NCI-H2107 (cell line): ENCODE measurements at places on chromosomes 2 and 18.

DNA sequence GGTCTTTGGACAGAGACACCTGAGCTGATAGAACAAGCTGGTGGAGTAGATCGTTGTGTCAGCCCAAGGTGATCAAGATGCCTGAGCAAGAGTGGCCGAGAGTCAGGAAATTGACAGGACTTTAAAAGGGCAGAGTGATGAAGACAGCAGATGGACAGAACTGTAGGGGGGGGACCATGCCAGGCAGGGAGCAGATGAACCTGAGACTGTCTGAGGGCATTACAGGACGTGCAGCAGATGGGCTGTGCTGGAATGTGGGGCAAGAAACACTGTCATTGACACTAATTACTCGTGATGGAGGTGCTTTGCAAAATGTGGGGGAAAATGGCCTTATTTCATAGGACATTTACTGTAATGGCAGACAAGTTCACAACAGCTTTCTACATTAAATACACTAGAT, 225.0 kb downstream of the THSD7B start:
- DNase-seq, result no peak

DNA sequence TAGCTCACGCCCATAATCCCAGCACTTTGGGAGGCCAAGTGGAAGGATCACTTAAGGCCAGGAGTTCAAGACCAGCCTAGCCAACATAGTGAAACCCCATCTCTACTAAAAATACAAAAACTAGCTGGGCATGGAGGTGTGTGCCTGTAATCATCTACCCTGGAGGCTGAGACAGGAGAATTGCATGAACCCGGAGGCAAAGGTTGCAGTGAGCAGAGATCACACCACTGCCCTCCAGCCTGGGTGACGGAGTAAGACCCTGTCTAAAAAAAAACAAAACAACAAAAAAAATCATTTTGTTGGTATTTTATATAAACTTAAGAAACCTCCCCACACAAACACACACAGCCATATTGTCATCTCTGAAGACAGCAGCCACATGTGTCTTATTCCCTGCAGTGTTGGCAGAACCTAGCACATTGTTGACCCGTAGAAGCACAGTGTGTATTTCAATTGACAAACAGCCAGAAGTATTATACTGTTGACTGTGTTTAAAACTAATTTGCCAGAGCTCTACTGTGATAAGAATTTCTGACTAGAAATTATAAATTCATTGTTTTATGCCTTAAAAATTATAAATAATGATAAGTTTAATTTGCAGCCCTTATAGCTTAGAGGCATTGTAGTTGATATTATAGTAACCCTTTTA, 68.1 kb downstream of the DNAJC10 start:
- no peak for DNase-seq

- DNase-seq, result no peak
Observed at GRCh38 chr2:132479155-132479554, 62.5 kb downstream of the GPR39 start.

DNA sequence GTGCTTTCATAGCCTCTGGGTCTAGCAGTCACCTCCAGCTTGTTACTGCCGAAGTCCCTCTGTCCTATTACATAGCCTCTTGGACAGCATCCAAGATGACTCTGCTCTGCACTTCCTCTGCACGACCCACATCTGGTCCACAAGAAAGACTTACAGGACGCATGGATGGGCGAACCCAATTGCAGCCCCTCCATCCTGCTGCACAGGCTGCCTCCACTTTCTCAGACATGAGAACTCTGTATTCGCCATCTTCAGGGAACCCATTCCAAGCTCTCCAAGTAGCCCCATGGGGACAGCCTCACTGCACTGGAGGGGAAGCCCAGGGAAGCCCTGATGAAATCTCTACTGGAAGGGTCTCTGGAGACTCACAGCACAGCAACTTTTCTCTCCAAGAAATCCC, 172.1 kb downstream of the GFPT1 start:
- no peak for DNase-seq

DNA sequence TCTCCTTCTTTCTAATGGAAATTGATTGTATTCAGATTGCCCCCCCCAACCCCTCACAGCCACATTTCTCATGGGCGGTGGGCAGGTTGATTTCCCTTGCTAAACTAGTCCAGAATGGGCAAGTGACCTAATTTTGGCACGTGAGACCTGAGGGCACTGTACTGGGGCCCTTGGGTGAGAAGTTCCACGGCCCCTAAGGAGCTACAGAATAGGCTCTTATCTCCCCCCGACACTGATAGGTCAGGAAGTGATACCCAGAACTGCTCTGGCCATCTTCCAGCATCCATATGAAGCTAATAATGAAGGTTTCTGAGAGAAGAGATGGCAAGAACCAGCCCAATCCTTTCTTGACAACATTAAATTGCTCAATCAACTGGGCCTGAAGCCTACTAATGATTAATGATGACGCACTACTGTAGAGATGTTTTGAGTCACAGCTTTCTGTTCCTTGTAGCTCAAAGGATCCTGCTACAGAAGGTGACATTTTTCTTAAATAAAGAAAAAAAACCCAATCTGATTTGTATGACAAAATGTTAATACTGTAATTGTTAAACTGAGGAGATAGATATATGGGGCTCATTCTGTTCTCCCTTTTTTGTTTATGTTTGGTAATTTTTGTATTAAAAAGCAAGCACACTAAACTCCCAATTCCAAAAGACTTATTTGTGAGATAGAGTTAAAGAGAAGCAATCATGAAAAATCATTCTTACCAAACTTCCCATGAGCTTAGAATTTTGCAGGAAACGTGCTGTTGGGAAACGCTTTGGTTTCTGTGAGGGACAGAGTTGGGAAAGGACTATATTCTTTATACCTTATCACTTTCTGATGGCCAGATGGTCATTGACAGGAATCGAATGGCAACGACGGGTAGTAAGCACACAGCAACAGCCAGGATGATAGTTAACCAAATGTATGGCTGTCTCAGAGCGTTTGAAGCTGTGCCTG, 28.2 kb upstream of the NARS1 start:
- no peak for DNase-seq

DNA sequence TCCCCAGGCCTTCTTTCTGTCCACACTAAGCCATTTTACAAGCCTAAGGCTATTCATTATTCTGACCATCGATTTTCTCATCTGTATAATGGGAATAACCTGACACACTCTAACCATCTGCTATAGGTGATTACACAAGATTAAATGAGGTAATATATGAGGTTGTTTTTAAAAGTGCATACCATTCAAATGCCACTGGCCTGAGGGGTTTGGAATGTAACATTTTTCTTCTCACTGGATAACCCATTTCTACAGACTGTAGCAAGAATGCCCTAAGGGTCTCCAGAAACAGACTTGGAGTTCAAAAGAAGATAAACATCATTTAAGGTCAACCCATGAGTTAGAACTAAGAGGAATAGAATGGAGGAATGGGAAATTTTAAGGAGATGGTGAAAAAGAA, 111.7 kb upstream of the SETBP1 start:
- DNase-seq, result no peak

DNA sequence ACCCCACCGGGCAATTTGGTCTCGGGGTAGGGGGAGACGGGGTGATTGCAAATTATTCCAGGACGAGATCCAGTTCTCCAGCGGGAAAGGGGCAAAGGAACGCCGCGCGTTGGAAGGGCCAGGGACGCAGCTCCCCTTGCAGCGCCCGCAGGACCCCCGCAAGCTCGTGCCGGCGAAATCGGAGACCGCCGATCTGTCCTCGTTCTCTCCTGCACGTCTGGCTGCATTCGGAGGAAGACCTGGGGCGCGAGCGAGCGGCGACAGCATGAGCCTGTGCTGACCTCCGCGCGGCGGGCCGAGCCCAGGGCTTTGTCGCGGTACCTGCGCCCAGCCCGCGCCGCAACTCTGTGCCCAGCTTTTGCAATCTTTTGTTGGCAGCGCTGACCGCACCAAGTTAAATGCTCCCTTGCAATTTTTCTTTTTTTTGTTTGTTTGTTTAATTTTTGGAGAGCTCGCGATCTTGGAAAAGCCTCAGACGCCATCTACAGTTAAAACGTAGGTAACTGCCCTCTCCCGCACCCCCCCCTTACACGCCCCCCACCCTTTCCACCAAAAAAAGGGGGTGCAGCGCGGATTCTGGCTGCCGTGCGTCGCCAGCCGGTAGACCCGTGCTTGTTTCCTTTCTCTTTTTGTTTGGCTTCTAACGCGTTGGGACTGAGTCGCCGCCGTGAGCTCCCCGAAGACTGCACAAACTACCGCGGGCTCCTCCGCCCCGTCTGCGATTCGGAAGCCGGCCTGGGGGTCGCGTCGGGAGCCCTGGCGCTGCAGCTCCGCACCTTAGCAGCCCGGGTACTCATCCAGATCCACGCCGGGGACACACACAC, 667 bp downstream of the TRIB2 start:
- DNase-seq, result no peak

DNA sequence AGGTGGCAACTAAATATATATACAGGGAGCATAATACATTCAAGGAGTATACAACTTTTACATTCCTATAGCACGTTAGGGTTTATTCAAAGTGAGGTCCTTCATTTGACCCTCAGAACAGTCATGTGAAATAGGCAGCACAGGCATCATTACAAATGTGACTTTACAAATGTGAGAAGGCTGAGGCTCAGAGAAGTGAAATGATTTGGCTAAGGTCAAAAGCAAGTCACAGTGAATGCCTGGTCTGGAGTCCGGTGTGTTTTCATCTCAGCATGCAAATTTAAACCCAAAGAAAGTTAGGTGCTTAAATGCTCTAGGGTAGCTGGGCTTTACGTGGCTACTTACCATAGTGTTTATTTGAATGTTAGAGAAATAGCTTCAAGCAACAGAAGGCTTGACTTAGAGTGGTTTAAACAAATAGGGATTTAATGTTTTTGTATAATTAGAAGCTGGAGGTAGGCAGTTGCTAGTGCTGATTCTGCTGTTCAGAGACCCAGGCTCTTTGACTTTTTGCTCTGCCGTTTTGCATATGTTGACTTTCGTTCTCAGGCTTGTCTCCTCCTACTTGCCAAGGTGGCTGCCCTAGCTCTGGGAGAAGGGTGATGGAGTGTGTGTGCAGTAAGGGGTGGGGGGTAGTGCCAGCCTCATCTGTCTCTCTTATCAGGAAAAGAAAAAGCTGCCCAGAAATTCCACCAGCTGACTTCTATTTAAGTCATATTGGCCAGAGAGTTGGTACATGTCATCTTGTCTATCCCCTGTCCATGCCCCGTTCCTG, 89.2 kb downstream of the PLCL1 start:
- DNase-seq, result no peak

DNA sequence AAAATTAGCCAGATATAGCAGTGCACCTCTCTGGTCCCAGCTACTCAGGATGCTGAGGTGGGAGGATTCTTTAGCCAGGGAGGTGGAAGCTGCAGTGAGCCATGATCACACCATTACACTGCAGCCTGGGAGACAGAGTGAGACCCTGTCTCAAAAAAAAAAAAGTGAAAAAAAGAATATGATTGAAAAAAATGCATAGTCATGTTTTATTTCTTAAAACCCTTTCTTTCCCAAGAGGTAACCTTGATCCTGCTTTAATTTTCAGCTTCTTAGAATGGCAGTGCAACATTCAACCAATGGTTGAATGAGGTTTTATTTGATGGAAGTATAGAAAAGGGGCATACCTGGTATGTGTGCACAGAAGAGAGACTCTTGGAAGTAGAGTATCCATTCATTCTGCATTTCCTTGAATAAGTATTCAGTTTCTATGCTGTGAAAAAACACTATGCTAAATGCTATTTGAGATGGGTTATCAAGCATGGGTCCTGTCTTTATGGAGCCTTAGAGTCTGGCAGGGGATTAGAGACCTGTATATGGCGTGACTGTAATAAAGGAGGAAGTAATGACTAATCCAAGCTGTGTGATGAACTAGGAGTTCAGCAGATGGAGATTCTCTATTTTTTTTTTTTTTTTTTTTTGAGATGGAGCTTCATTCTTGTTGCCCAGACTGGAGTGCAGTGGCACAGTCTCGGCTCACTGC, 146.3 kb downstream of the WDSUB1 start:
- no peak for DNase-seq

DNA sequence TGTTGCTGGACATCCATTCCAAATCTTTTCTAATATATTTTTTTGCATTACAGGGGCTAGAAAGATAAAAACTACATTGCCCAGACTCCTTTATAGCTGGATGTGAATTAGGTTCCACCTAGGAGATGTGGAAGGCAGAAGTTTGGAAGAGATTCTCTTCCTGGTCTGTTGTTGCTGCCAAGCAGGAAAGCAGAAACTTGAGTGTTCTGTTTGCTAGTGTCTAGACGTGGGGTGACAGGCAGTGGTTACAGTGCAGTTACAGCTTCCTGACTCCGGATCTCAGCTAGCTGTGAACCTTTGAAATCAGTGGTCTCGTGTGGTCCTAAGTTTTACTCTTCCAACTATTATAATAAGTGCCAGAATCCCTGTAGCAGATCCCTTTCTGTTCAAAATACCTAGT, 46.2 kb downstream of the COL4A4 start:
- DNase-seq, result no peak

DNA sequence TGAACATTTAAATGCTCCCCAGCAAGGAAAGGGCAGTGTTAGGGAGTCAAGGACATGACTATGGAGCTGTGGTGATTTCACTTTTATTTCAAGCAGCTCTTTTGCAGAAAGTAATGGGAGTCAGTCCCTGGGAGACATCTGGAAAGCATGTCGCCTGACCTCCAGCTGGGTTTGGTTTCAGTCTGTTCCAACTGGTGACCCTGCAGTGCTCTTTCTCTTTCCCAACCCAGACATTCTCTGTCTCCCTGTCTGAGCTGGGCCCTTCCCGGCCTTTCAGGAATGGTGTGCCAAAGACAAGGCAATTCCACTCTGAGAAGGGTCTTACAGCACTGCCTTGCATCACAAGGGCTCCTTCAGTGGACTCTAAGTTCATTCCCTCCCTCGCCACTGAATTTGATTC, 323.2 kb downstream of the OSR1 start:
- DNase-seq, result no peak

- no peak for DNase-seq
Observed at GRCh38 chr2:54988612-54989011, 61.6 kb downstream of the RTN4 start.

DNA sequence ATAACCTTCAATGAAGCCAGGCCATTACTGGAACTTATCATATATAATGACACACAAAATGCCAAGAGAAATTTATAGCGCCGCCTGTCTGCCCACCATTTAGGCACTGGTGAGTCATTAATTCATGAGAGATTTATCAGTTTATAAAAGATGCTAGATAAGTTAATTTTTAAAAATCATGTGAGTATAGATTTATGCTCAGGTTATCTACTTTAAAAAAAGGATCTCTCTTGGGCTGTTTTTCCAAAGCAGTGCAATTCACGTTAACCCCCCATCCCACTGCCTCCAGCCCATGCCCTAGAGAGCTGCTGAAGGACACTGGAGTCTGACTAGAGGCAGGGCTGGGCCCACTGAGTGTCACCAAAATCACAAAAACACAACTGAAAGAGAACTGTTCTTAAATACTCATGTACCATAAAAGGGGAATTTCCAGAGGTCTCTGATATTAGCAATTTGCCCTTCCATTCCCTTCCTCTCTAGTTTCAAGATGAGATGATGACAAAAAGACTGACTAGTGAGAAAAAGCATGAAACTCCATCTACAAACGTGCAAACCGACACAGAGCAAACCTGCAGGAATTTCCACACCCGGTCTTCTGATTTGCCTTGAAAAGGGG, 160.8 kb downstream of the BCL2 start:
- no peak for DNase-seq

DNA sequence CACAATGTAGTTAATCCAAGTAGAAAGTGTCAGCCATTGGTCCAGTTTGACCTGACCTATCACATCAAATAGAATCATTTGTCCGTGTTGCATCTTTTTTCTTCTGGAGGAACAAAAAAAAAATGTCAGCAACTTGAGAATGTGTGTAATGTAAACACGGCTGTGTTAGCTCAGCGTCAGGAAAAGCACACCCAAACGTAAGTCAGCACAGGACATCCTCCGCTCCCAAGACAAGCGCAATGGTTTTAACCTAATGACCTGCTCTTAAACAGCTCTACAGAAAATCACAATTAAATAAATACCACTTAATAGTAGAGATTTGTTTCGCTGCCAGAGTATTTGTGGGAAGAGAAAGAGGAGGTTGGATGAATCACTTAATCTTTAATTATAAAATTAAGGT, 59.4 kb downstream of the OSR1 start:
- DNase-seq, result no peak
